ENCODE measurements at places on chromosomes 2 and 18. TPM values are rescaled to one million over a fixed set of nuclear protein-coding genes. Genes with fewer than 3 reads are reported as not detected.

GRCh38 chr2:38494394-38494793 lies 108.3 kb downstream of the HNRNPLL start:
- no peak for DNase-seq

DNA sequence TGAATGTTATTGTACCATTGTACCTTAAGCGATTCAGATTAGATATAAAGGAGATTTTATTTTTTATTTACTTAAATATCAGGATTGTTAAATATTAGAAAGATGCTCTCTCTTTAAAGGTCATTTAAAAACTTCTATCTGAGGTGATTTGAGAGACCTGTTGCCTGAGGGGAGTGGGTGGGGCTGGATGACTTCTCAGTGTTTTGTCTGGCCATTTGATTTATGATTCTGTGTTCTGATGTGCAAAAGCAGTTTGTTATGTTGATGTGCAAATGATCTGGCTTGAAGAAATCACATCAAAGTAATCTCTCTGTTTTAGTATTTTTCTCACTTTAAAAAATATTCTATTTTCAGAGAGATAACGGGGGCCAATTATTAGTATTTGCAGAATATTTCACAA lies 370.8 kb downstream of the NUP35 start:
- DNase-seq: no peak

DNA sequence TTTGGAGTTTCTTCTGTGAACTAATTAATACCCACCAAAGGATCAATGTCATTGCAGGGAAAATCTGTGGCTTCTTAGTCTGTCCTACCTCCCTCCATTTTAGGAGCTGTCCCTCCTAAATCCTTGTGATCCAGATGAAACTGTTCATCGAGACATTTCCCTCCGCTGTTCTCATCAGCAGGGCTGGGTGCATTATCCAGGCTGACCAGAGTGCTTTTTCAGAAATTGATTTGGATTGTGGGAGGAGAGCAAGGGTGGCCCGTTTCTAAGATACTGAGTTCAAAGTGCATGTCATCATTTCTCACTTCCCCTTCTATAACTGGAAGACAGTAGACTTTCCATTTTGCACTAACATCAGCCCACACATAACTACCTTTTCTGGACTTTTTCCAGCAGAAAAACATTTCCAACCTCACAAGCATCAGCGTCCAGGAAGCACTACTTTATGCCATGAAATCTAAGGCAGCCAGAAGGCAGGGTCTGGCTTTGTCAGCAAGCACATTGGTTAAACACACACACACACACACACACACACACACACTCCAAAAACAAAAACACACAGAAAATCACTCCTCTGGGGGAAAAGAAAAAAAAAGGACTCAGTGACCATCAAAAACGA lies 94.1 kb downstream of the ANKRD44 start:
- peak; percentile 23 for DNase-seq

DNA sequence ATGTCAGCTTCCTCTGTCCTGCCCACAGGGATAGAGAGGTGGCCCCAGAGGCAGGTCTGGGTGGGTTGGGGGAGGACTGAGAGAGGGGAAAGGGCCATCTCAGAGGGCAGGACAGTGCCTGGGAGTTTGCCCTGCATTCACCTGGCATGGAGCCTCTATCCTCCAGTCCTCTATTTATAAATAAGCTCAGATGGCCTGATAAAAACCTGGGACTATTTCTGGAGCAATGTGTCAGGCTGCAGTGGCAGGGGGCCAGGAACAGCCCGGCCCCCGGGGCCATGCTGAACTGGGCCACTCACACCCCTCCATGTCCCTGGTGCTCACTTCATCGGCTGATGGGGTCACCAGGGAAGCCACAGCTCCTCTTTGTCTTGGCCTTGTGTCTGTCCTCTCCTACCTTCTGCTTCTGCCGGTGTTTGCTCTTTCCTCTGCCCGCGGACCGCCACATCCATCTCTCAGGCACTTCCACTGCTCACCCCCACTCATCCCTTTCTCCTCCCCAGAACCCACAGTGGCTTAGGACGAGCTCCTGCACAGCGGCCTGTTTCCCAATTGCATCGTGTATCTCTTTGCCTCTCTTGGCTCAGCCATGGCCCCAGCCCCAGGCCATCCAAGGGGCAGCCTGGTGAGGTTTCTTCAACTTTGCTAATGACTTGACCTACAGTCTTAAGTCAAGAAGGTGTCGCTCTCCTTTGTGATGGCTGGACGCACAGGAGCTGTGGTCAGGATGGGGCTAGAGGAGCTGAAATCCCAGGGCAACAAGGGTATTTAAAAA lies 38.8 kb downstream of the SCTR start:
- DNase-seq: no peak

- no peak for DNase-seq
These were observed 134.3 kb downstream of the THADA start for GRCh38 chr2:43461453-43462073.

DNA sequence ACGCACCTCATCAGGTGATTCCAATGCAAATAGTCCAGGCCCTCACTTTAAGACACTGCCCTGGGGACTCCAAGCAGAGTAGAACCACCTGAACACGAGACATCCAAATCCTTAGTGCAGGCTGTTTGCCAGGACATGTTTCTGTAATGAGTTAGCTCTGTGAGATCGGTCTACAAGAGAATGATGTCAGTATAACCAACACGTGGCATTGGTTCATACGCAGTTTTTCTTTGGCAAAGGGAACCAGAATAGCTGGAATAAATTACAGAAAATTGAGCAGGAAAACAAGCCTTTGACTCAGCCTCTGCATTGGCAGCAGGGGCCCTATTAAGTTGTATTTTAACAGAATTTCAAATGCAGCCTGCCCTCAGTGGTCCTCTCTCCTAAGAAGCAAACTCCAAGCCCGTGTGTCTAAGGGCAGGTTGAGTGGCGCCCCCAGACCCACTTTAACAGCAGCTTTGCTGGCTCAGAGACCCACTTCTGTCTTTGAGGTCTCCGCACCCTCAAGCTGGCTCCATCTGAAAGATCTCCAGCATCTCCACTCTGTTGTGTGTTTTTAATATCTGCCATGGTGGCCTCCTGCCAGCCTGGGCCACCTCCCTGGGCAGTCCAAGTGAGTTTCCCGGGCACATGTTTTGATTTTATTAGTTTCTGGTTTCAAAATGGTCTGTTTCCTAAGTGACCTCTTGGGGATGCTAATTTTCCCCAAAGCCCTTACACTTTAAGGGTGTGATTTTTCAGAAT lies 61.3 kb downstream of the ALPK2 start:
- DNase-seq: peak; percentile 98

DNA sequence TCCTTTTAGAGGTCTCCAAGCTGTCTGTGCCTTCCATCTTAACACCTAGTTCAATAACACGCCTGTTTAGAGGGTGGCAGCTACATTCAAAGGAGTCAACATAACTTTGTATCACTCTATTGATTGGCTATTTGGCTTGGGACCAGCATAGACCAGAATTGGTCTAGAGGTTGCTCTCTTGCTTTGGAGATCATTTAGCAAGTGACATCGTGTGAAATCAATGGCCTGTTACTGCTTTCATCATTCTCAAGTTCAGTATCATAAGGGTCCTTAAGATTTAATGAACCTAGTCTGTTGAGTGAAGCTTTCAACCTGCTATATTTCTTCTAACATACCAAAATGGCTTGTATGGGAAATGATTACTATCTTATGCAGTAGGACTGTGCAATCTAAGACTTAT lies 768.2 kb downstream of the NRXN1 start:
- DNase-seq: no peak

DNA sequence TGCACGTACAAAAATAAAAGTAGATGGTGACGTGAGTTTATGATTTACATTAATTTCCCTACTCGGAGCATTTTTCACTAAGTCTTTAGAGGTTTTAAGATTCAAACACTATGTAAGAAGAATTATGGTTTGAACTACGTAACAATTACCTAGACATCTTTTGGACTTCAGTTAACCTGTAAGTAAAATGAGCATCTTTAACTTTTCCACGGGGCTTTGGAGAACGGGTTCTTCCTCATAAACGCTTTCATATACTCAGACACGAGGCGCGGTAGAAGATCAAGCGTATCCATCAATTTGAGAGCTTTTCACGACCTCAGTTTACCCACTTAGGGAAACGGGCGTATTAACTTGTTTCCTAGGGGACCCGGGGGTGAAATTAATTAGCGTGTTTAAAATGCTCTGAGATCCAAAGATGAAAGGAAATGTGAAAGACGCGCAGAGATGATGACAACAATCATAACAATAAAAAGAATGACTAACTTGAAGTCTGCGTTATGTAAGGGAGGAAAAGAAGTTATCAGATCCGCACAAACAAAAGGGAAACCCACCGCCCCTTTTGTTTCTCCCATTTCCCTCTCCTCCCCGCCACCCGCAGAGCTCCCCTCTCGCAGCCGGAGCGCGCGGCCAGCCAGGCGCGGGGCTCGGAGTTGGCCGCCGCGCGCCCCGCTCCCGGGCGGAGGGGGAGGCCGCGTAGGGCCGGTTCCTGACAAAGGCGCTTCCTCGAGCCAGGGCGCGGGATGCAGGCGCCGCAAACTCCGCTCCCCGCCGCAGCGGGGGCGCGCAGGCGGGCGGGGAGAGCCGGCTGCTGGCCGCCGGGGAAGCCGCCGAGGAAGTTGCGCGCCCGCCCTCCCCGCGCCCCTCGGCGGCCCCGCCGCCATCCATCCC lies 807 bp downstream of the PELI1 start:
- peak; percentile 26 for DNase-seq

- no peak for DNase-seq
These were observed 6.6 kb upstream of the NTSR2 start for GRCh38 chr2:11676640-11677039.

DNA sequence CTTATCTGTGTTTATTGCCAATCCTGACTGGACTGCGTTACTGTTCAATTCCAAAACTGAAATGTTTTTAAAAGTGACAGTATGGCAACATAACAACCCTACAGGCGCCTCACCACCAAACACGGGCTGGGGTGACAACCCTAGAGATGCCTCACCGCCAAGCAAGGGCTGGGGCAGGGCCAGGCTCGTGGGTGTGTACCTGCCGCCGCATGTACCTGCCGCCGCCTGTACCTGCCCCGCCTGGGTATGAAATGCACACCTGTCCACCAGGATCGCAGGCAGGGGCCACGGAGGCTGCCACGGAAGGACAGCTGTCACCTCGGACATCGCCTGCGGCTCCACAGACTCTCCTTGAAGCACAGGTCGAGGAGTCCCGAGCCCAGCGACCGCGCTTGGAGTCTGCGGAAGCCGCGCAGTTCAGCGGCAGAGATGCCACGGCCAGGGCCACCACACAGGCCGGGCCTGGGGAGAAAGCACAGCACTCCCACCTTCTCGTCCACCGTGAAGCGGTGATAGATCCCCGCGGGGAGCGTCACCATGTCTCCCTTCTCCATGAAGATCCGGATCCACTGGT lies 18.9 kb downstream of the ADI1 start:
- no peak for DNase-seq

DNA sequence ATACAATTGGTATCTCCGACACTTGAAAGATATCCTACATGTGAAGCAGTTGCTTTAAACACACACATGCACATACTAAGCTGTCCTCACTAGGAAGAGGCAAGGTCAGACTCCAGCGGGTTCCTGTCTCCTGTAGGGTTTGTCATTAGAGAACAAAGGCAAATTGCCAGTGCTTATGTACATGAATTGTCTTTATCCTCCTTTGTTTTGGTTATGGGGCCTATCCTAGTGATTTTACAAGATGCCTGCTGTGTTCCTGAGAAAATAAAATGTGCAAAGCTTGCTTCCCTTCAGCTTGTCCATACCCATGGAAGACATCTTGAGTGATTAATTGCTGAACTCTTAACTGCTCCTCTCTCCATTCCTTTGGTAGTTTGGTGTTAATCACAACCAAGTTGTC lies 86.7 kb upstream of the SLC39A10 start:
- DNase-seq: no peak

DNA sequence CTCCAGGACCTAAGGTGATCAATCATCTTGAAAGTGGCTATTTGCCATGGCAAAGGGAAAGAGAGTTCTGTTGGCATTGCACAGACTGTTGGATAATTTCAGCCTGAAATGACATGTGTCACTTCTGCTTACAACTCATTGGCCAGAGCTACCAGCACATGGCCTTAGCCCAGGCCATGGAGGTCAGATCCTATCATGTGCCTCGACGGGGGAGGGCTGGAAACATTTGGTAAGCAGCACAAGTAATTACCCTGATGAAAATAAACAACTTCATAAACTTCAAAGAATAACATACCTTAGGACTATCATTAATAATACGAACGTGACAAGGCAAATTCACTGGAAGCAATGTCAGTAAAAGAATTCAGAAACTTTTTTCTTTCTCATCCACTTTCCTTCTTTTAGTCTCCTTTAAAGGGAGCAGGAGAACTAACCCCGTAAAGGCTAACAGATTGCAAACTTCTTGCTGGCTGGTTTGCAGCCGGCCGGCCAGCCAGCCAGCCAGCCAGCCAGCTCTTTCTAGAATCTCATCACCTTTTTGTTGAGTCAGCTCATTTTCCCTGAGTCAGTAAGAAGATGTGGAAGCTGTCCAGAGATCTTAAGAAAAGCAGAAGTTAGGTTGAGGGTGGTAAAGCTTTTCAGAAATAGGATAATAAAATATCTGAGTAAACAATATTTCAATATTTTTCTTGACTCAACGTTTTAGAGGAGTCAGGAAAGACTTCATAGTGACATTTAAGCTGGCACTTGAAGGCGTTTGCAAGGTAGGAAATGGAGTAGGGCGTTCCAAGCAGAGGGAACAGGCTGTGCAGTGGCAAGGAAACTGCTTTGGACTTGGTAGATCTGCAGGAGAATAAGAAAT lies 31.9 kb downstream of the CNRIP1 start:
- peak; percentile 33 for DNase-seq

- no peak for DNase-seq
These were observed 124.0 kb upstream of the APCDD1 start for GRCh38 chr18:10330428-10330827.

- no peak for DNase-seq
These were observed 46.3 kb downstream of the SFT2D3 start for GRCh38 chr2:127747621-127748020.

- no peak for DNase-seq
These were observed 105.0 kb downstream of the ACKR3 start for GRCh38 chr2:236674646-236675045.

- DNase-seq: peak; percentile 24
These were observed 74.1 kb downstream of the COL4A3 start for GRCh38 chr2:227238238-227239237.

DNA sequence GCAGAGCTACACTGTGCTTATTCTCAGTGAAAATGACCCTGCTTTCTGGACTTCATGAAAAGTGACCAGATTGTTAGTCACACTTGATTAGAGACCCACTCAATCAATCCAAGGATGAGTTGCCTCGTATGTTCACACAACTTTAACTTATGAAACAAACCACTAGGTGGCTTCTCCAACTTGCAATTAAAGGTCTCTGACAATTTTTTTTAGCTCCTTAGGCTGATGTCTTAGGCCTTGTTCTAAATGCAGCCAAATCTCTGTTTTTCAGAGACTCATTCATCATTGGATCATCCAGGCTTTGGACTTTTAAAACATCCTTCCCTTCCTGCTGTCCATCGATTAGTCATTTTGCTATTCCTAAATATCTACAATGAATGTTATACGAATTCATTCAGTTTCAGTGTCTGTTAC lies 63.4 kb downstream of the MREG start:
- DNase-seq: peak; percentile 39

- no peak for DNase-seq
These were observed 23.6 kb upstream of the NMS start for GRCh38 chr2:100446696-100447095.

The IDH1 gene
- 181 TPM for total RNA-seq

The SNORC gene
- total RNA-seq: 3.1 TPM

The CNGA3 gene
- not detected for total RNA-seq

The MZT2B gene
- 232 TPM for total RNA-seq

The FSHR gene
- total RNA-seq: 0.38 TPM

The STK17B gene
- total RNA-seq: 42.6 TPM

The FTCDNL1 gene
- total RNA-seq: 0.45 TPM

The SLC38A11 gene
- not detected for total RNA-seq

The ZEB2 gene
- total RNA-seq: 84.9 TPM

The MARCHF7 gene
- 104 TPM for total RNA-seq

The FBXO41 gene
- 10.9 TPM for total RNA-seq

Data from astrocyte (in vitro differentiated cells and primary cell).